Gastroesophageal sphincter (tissue), 4 donors: ENCODE measurements at places on chromosomes 12 and 14. TPM values are rescaled to one million over a fixed set of nuclear protein-coding genes. Genes with fewer than 3 reads are reported as not detected.

SGPP1 gene
- 14.9 TPM for total RNA-seq

TAS2R9 gene
- total RNA-seq, result not detected

HOXC4 gene
- 0.69 TPM for total RNA-seq

RFX4 gene
- not detected for total RNA-seq

PABPN1 gene
- total RNA-seq, result 56.3 TPM
